ENCODE measurements at places on chromosomes 4 and X.

- DNase-seq = no peak
Measured at GRCh38 chr4:117983541-117984365, 50.5 kb upstream of the NDST3 start.

DNA sequence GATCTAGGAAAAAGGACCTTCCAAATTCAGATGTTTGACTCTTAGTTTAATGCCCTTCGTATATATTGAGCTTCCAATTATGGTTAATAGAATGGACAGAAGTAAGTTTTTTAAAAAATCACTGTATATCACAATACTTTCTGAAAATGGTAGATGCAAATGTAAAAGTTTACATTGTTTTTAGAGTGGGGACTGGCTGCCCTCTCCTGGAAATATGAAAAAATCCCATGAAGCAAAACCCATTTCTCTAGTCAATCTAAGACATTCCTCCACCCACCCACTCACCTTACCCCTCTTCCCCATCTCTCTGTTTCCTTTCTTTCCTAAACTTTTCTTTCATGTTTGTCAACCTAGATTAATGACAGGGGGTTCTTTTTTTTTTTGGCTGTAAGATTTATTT is 134.5 kb downstream of the ARHGAP6 start:
- DNase-seq = no peak

DNA sequence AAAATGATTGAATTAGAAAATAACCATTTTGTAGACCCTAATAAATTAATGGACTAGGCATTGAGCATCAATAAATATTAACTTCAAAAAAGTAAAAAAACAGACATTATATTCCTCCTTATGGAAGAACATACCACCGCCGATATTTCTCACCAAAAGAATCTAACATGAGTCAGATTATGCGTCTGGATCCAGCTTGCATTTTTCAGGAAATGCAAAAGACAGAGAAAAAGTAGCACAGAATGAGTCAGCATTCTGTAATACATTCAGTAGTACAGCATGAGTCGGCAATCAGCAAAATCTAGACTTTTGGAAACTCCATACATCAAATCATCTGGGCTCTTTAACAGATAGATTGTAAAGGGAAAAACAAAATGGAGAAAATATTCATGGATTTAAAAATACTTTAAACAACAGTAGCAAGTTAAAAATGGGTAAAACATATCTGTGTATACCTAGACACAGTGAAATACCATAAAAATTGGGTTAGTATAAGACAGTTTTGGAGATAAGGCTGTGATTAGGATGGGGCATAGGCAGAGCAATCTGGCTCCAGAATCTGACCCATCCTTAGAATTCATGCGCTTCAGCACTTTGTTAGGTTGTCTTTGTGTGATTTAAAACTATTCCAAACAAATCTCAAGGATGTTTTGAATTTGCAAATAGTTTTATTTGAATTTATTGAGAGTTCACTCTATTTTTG is 633.0 kb upstream of the FAM241A start:
- no peak for DNase-seq

DNA sequence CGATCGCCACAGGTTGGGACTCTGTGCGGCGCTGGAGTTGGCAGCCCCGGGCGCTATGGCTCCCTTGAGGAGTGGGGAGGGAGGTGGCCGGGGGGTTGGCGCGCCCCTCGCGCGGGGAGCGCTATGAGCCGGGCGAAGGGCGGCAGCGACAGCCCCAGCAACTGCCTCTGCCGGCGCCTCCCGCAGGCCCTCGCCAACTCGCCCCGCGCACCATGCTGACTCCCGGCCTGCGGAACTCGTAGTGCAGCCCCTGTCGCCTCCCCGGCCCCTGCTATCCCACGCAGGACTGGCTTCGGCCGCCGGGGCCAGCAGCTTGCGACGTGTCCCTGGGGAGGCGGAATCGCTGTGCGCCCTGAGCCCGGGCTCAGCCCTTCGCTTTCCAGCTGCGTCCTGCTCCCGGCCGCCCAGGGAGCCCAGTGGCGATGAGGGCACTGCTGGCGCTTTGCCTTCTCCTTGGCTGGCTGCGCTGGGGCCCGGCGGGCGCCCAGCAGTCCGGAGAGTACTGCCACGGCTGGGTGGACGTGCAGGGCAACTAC is 415 bp downstream of the SHISA3 start:
- DNase-seq = no peak

- no peak for DNase-seq
Measured at GRCh38 chrX:67892401-67892800, 348.6 kb downstream of the AR start.

DNA sequence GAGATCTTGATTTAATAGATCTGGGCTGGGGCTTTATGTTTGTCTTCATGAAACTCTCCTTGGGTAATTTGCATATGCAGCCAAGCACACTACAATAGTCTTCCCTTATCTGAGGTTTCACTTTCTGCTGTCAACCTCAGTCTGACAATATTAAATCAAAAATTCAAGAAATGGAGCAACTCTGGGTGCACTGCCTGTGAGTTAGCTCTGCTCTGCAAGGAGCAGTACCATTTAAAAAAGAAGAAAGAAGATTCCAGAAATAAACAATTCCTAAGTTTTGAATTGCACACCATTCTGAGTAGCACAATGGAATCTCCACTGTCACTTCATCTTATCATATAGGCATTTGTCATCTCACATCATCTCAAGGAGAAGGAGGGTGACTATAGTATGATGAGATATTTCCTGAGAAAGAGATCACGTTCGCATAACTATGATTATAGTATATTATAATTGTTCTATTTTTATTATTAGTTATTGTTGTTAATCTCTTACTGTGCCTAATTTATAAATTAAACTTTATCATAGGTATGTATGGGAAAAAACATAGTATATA is 9.4 kb downstream of the FNIP2 start:
- no peak for DNase-seq

DNA sequence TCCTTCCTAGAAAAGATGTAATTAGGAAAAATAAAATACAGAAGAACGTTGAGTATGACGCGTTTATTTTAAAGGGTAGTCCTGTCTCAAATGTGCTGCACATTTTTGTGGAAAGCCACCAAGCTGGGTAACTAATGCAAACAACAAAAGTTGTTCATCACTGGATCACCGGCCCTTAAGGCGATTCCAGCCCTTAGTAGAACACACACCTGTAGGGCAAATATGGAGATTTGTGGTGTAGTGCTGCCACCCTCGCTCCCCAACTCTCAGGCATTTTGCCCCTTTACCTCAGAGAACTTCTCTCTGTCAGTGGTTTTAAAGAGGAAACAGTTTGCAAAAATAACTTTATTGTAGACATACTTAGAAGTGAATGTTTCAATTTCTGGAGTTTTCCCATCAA is 1.9 kb downstream of the TBL1X start:
- no peak for DNase-seq

GRCh38 chr4:11748164-11748872 is 319.6 kb upstream of the HS3ST1 start:
- DNase-seq = no peak

- DNase-seq = no peak
Measured at GRCh38 chr4:75715105-75715799, 9.1 kb upstream of the USO1 start.

GRCh38 chr4:153988492-153989363 is 199.8 kb upstream of the SFRP2 start:
- DNase-seq = no peak

DNA sequence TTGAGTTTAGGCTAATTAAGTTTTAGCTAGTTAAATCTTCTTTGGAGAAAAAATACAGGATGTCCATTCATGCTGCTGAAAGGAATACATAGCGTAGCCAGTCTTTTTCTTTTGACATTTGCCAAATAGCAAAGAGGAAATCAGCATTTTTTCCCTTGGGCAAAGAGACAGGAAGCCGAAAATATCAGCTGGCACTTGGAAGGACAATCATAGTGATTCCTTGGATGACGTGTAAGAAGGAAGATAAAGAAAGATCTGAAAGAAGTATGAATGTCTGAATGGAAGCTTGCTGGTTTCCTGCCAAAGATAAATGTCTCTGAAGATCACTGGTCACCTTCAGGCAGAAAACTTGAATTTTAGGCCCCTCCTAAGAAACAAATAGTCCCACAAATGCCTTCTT is 44.2 kb downstream of the SLITRK2 start:
- no peak for DNase-seq

DNA sequence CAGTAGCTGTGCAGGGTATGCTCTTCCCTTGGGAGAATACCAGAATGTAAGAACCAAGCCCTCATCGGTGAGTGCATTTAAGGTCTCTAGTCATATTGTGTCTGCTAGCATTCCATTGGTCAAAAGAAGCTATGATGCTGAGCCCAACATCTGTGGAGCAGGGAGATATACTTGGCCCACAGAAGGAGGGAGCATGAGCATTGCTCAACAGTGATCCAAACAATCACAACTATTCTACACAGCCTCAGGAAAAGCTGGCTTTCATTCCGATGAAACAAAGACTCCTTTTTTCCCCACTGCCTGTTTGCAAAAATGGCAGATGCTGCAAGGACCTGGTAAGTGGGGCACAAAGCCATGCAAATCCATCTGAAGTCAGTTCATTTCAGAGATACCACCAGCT is 80.6 kb upstream of the DHX15 start:
- no peak for DNase-seq

DNA sequence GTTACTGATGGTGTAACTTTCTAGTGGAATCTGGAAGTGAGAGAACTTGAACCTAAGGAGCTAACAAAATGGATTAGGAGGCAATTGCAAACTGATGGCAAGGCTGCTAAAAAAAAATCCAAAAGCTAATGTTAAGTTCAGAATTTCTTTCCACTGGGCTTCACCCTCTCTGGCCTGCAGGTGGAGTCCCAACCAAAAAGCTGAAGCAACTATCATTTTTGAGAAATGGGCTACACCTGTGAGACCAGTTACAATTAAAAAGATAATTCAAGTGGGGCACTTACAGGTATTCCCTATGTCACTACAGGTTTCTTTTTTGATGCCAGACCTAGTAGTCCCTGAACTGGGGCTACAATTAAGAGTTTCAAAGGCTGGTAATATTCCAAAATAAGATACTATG is 142.1 kb upstream of the FTHL17 start:
- DNase-seq = no peak

GRCh38 chr4:83618991-83619645 is 83.2 kb downstream of the GPAT3 start:
- no peak for DNase-seq

Data from thoracic aorta (tissue), 2 donors.